ENCODE measurements at places on chromosomes 4 and X. TPM values are rescaled to one million over a fixed set of nuclear protein-coding genes. Genes with fewer than 3 reads are reported as not detected.

- H3K27me3 ChIP-seq: peaks cover 11% of the 10 kb centered on the region
- H3K4me1 ChIP-seq: no peaks in the 10 kb centered on the region
- no peak overlapping the region for H3K4me3 ChIP-seq
- no peak overlapping the region for H3K27ac ChIP-seq
Measured at GRCh38 chr4:16116493-16116990, 32.7 kb upstream of the PROM1 start.

GRCh38 chrX:73262991-73263390 is 48.3 kb upstream of the NAP1L2 start:
- H3K4me3 ChIP-seq: no peak overlapping the region
- H3K36me3 ChIP-seq: no peaks in the 10 kb centered on the region
- DNase-seq: peak; percentile 0
- no peaks in the 10 kb centered on the region for H3K27me3 ChIP-seq
- no peaks in the 10 kb centered on the region for H3K4me1 ChIP-seq

- H3K4me3 ChIP-seq: peak overlapping the region; percentile 55
- no peaks in the 10 kb centered on the region for H3K27me3 ChIP-seq
- H3K27ac ChIP-seq: peak overlapping the region; percentile 69
- DNase-seq: no peak
Measured at GRCh38 chrX:41922431-41923151, 763 bp downstream of the CASK start.

DNA sequence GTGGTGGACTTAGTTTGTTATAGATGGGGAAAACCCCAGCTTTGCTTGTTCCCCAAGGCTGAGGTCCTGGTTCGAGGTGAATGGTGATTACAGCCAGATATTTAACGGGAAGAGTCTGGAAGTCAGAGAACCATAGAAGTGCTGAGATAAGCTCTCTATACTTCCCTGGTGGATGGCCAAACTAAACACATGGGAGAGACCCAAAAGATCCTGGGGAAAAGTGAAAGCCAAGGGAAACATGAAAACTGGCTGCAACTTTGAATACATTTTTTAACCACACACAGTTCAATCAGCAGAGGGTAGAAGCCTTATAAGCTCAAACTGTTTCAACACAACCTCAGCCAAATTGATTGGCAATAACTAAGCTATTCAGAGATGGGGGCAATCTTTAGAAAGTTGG is 29.3 kb upstream of the SRPX start:
- H3K27ac ChIP-seq: no peak overlapping the region
- H3K4me1 ChIP-seq: no peaks in the 10 kb centered on the region
- no peak overlapping the region for H3K4me3 ChIP-seq
- no peaks in the 10 kb centered on the region for H3K27me3 ChIP-seq

GRCh38 chr4:89836031-89836745 is 773 bp downstream of the SNCA start:
- no peaks in the 10 kb centered on the region for H3K4me1 ChIP-seq
- no peak overlapping the region for H3K4me3 ChIP-seq
- DNase-seq: no peak
- no peak overlapping the region for H3K27ac ChIP-seq

- H3K27ac ChIP-seq: no peak overlapping the region
- H3K36me3 ChIP-seq: no peaks in the 10 kb centered on the region
- no peak overlapping the region for H3K4me3 ChIP-seq
- H3K4me1 ChIP-seq: no peaks in the 10 kb centered on the region
- no peaks in the 10 kb centered on the region for H3K27me3 ChIP-seq
- DNase-seq: no peak
Measured at GRCh38 chr4:133555671-133556070, 406.6 kb downstream of the PCDH10 start.

GRCh38 chr4:83115656-83116285 is 1.2 kb upstream of the PLAC8 start:
- peaks cover 14% of the 10 kb centered on the region for H3K4me1 ChIP-seq
- no peaks in the 10 kb centered on the region for H3K36me3 ChIP-seq
- no peak overlapping the region for H3K4me3 ChIP-seq
- H3K27me3 ChIP-seq: no peaks in the 10 kb centered on the region
- no peak overlapping the region for H3K27ac ChIP-seq

- peaks cover 5% of the 10 kb centered on the region for H3K4me1 ChIP-seq
- DNase-seq: no peak
Measured at GRCh38 chr4:128572778-128573241, 236.7 kb upstream of the JADE1 start.

DNA sequence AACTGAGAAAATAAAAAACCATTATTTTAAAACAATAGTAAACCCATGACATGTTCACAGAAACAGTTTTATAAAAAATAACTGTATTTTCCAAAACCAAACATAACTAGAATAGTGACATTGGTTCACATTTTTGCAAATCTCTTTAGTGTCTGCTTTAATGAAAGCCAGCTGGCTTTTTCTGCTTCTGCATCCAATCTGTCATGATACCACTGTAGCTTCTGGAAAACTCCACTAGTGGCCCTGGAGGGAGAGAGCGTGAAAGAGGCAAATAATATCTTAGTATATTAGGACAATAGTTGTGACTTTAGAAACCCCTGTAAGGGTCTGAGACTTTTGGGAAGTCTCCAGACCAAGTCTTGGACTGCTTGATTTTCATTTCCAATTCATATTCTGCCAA is 31.1 kb downstream of the FGFBP1 start:
- H3K27ac ChIP-seq: no peak overlapping the region
- no peak overlapping the region for H3K4me3 ChIP-seq
- peaks cover 19% of the 10 kb centered on the region for H3K4me1 ChIP-seq
- H3K27me3 ChIP-seq: no peaks in the 10 kb centered on the region

DNA sequence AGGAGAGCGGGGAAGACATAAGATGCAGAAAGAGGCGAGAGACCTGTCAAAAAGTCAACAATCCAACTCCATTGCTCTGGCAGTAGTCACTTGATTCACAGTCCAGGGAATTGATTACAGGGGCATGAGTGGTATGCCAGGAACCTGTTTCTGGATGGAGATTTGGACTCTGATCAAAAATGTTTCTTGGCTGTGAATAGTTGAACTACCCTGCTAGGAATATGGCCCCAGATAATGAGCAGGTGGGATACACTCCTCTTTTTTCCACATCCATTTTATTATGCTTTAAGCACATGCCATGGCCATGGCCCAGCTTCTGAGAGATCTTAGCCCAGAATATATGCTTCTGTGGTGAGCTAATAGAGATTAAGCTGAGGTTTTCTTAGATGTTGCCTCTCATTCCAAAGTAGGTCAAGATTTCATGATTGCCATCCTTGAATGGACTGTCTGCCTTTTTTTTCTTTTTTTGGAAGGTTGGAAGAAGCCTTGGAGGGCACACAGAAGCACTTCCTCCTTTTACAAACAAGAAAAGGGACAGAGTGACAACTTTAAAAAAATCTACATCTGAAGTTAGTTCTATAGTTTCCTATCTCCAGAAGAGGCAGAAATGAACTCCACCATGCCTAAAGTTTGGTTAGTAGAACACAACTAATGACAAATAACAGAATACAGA is 121.9 kb downstream of the KIT start:
- no peaks in the 10 kb centered on the region for H3K36me3 ChIP-seq
- no peak overlapping the region for H3K27ac ChIP-seq
- no peaks in the 10 kb centered on the region for H3K27me3 ChIP-seq
- no peak overlapping the region for H3K4me3 ChIP-seq

DNA sequence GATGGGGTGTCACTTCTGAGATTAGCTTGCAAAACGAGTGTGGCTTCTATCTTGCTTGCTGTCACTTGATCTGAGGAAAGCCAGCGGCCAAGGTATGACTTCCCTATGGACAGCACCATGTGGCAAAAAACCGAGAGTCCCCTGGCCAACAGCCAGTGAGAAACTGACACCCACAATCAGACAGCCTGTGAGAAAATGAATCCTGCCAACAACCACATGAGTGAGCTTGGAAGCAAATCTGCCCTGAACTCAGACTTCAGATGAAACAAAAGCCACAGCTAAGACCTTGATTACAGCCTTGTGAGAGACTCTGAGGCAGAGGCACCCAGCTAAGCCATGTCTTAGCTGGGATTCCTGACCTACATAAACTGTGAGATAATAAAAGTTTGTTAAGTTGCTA is 45.5 kb downstream of the PPP1R2C start:
- H3K27ac ChIP-seq: no peak overlapping the region
- H3K4me1 ChIP-seq: no peaks in the 10 kb centered on the region
- H3K27me3 ChIP-seq: no peaks in the 10 kb centered on the region
- no peak overlapping the region for H3K4me3 ChIP-seq
- DNase-seq: no peak

GRCh38 chr4:10011277-10011676 is 10.0 kb downstream of the SLC2A9 start:
- DNase-seq: no peak
- no peak overlapping the region for H3K4me3 ChIP-seq
- H3K27ac ChIP-seq: no peak overlapping the region
- H3K4me1 ChIP-seq: peaks cover 29% of the 10 kb centered on the region

DNA sequence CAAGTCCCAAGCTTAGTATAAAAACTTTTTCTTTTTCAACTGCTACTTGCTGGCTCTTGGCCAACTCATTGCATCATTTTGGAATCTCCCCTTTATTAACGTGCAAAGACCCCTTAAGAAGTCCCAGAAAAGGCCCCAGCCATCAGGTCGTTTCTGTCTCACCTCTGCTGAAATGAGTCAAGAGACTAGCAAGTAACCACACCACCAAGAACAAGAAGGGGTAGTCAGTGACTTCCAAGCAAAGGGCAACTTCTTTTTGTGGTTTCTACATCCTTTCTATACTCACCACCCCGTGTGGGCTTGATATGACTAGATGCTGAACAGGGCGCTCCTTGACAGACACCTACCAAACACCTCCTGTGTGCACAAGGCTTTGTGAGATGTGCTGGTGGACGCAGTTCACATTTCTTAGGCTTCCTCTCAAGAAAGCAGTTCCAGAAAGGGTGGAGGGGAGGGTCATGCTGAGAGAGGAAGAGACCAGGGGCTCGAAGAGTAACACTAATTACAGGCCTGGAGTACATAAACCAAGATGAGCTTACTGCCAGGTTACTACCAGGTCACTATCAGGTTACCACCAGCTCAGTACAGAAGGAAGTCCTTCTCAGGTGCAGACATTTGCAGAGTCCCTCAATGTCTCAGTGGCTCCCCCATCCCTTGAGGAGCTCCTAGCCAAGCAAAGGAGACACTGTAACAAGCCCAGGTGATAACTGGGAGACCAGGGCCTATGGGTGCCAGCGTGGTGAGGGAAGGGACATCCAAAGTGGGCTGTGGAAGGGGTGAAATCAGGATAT is 19.3 kb downstream of the JAKMIP1 start:
- no peaks in the 10 kb centered on the region for H3K27me3 ChIP-seq
- H3K4me1 ChIP-seq: peaks cover 13% of the 10 kb centered on the region
- H3K36me3 ChIP-seq: no peaks in the 10 kb centered on the region
- no peak for DNase-seq
- H3K27ac ChIP-seq: no peak overlapping the region

DNA sequence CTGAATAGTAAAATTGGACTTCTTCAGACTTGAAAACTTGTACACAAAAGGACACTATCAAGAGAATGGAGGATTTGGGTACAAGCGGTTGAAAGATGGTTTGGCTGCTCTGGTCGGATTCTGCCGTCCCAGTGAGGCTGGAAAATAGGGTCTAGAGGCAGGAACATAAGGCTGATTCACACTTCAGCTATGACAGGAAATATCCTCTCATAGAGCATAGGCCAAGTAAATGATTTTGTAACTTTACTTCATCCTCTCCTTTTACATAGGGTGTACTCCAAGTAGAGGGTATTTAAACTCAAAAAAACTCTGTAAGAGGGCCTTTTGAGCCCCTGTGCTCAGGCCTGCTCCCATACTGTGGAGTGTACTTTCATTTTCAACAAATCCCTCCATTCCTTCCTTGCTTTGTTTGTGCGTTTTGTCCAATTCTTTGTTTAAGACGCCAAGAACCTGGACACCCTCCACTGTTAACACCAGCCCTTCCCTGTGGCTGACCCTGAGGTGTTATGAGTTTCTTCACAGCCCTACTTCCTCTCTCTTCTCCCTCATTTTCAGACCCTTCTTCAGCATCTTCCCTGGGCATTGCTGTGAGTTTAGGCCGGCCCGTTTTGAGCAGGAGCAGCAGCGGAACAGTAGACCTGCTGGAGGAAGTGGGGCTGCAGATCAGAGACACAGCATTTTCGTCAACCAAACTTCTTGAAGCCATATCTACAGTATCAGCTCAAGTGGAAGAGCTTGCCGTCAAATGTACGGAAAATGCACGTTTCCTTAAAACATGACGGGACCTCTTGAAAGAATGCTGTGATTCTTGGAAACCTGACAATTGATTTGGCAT is 7.2 kb downstream of the PGAM4 start:
- H3K27ac ChIP-seq: no peak overlapping the region
- no peak for DNase-seq
- H3K4me1 ChIP-seq: no peaks in the 10 kb centered on the region
- no peaks in the 10 kb centered on the region for H3K36me3 ChIP-seq

DNA sequence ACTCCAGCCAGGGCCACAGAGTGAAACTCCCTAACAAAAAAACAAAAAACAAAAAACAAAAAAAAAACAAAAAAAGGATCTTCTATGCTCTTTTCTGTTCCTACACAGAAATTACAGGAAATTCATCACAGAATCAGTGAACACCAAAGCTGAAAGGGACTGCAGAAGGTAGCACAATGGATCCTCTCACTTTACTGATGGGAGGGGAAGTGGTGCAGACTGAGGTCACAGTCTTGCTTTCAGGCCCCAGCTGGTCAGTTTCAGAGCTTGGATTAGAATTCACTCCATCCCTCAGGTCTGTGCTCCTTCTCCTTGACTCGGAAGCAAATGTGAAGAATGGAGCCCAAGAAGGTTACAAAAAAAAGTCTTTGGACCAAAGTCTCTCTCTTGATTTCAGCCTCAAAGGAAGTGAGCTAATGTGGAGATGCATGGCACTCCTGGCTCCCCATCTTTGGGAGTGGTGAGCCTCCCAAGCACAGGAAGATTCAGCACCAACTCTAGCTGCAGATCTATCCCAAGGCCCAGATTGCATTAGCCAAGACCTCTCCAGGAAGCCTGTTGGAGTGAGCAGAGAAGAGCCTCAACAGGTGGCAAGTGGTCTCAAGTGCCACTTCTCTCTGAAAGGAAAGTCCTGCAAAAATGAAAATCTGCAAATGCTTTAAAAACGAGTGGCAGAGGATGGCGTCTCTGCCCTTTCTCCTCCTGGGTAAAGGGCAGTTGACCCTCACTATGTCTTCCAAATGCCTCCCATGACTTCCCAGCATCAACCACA is 176.0 kb downstream of the MAML3 start:
- no peak for DNase-seq
- no peak overlapping the region for H3K27ac ChIP-seq
- H3K36me3 ChIP-seq: no peaks in the 10 kb centered on the region
- no peaks in the 10 kb centered on the region for H3K4me1 ChIP-seq

DNA sequence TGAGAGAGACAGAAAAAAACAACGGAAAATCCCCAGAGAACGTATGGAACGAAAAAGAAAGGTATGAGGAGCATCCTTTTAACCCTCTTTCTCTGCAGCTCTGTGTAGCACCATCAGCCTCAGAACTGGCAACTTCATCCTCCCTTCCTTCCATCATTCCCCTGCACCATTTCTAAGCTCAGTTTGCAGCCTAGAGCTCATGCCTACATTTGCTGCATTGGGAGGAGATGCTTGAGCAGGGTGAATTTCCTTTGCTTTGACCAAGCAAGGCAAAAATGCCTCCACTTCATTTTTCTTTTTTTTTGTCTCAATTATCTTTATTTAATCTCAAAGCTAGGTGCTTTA is 67.9 kb downstream of the ANK2 start:
- no peak overlapping the region for H3K4me3 ChIP-seq
- no peak overlapping the region for H3K27ac ChIP-seq
- H3K27me3 ChIP-seq: no peaks in the 10 kb centered on the region
- DNase-seq: no peak
- H3K36me3 ChIP-seq: no peaks in the 10 kb centered on the region

ASMT gene
- not detected for total RNA-seq

BST1 gene
- total RNA-seq: 0.44 TPM

CAPN6 gene
- total RNA-seq: 0.10 TPM

UGT2B17 gene
- not detected for total RNA-seq

APLN gene
- total RNA-seq: 0.22 TPM

PAGE1 gene
- not detected for total RNA-seq

AVPR2 gene
- not detected for total RNA-seq

ERVMER34-1 gene
- total RNA-seq: 17.5 TPM

AMELX gene
- total RNA-seq: not detected

LRCH2 gene
- not detected for total RNA-seq

TACR3 gene
- total RNA-seq: not detected
